ENCODE measurements at places on chromosomes 1 and 21.

GRCh38 chr1:161840363-161840762, 74.2 kb downstream of the ATF6 start:
- no peak for DNase-seq

GRCh38 chr1:3320246-3321152, 134.0 kb upstream of the ARHGEF16 start:
- no peak for DNase-seq

DNA sequence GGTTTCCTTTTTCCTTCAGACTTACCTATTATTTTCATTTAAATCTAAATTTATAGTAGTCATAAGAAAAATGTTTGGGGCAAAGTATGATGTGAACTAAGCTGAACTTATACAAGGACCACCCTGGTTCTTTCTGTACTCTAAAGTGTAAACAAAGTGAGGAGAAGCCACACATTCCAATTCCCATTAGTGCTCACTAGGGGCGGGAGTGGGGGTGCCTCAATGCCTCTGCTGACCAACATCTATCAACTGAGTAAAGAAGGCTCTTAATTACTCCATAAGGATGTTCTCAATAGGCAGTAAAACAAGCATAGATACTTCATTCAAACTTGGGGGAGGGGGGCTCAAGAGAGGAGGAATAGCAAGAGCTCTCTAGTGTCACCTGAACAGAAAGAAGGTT, 151.7 kb downstream of the CDC42BPA start:
- DNase-seq: no peak

GRCh38 chr1:76281306-76281705, 206.8 kb downstream of the ST6GALNAC3 start:
- DNase-seq: no peak

DNA sequence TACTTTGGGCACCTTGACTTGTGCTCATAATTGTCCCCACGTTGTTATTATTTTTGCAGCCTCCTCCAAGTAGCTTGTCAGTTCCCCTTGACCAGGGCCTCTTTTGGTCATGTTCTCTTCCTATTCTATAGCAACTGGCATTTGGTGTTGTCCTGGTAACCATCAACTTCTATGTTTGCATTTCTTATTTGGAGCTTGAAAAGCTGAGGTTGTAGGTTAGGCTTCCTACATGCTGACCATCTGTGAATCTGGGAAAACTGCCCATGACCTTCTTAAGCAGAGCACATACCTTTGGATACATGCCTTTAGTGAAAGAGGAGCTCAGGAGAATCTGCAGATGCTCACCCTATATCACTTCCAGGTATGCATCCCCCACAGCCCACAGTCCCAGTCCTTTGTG, 160.8 kb downstream of the HHAT start:
- DNase-seq: no peak

DNA sequence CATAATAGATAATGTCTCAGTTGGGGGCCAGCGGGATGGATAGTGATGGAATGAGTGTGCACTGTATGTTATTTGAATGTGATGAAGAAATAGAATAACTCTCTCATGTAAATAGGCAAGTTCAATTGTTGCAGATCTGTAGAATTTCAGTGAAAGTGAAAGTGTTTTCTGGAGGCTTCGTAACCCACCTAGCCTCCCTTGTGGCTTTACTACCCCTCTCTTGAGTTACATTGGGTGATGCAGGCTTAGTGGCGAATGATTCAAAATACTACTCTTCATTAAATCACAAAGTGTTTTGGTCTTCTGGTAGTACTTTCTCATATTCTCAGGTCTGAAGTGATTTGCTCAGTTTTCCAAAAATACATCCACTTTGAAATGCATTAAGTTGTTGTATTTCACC, 411.9 kb downstream of the ZP4 start:
- DNase-seq: no peak

GRCh38 chr21:37079211-37079824, 6.3 kb downstream of the TTC3 start:
- DNase-seq: no peak
